Body of pancreas (tissue), 4 donors: ENCODE measurements at places on chromosomes 12 and 14. TPM values are rescaled to one million over a fixed set of nuclear protein-coding genes. Genes with fewer than 3 reads are reported as not detected.

- DNase-seq: no peak
Observed at GRCh38 chr14:20184181-20184580, 6.5 kb upstream of the OR11G2 start.

DNA sequence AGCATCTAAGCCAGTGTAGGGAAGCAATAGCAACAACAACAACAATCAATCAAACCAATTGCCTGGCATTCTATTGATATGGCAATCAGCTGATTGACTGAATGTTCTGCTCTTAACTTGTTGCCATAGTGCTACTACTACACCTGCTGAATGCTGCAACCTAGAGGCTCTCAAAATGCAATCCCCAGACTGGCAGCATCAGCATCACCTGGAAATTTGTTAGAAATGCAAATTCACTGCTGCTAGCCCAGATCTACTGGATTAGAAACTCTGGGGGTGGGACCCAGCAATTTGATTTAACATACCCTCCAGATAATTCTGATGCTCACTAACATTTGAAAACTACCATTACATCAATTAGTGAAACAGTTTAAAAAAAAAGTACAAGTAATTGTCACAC is 363.6 kb downstream of the SNAPC1 start:
- no peak for DNase-seq

DNA sequence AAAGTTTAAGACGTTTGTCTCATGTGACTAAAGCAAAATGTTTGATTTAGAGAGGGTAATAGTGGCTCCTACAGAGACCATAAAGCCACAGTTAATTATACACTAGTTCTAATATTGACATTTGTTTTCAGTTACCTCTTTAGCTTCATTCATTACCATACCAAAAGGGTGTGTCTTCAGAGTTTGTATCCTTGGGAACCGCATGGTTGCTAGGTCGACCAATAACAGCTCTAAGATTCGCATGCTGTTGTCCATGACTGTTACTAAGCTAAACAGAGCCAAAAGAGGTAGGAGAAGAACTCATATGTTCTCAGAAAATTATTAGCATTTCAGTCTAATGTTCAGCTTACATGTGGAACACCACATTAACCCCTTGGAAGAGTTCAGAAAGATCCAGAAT is 36.2 kb upstream of the ETNK1 start:
- peak; percentile 6 for DNase-seq

DNA sequence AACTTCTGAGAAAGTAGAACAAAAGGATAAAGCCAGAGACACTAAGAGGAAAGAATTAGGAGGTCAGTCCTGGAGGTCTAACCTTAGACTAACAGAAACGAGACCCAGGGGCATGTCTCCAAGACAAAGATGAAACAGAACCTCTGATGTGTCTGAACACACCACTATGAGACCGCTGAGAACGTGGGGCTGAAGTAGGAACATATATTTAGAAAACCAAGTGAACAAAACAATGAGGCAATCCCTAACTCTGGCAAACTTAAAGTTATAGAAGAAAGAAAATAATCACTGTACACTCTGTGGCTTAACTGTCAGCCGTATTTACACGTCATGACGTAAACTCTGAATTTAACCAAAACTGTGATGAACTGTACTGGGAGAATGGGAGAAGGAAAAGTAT is 17.9 kb downstream of the KCTD10 start:
- no peak for DNase-seq

DNA sequence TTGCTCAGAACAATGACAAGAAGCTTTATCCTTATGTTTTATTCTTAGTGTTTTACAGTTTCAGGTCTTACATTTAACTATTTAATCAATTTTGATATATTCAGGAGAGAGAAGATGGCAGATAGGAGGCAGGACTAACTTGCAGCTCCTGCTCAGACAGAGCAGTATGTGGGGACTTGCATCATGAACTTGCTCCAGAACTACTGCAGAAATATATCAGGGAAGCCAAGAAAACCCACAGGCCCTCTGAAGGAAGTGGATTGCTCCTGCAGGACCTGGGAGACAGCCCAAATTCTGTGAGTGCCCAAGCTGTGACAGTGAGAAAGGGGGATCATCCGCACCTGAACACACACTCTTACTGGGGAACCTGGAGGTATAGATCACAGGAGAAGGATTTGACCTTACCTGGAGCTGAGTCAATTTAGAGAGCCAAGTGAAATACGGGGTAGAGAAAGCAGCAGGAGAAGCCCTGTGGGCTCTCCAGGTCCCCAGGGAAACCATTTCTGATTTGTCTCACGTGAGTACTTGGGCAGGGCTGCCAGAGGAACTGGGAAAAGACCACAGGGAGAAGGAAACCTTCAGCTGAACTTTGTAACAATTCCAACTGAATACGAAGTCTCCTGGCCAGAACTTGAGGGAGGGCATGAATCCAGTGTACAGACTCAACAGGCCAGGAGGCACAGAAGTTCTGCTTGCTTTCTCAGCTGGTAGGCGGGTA is 28.9 kb upstream of the TSPAN8 start:
- DNase-seq: no peak

DNA sequence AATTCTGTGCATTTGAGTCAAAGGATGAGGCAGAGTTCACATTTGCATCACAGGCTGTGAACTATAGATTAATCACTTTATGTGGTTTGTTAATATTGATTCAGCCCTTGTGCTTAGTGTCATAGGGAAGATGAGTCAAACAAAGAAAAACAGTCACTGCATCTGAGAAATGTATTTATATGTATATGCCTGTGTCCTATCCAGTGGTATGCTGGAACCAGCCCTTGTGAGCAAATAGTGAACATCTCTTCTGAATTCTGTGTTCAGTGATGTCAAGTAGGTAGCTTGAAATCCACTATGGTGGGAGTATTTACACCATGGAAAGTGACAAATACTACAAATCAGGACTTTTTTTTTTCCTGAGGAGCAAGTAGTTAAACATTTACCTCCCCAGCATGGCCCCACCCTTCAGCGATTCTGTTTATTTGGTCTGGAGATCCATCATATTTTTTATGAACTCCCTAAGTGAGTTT is 128.5 kb downstream of the HMGA2 start:
- no peak for DNase-seq

DNA sequence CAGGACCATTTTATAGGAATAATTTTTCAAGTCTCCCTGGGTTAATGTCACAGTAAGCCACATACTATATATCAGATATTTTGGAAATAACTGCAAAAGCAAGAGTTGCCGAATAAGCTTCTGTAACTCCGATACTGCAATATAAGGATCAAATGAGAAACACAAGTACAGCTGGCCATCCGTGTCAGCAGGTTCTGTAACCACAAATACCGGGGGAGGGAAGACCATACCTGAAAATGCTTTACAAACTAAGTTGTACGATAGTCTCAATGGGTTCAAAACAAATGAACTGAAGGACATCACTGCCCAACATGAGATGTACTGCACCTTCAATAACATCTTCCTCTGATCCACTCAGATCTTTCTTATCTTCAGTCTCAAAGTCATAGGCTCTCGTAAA is 1.8 kb downstream of the SYCP3 start:
- no peak for DNase-seq

DNA sequence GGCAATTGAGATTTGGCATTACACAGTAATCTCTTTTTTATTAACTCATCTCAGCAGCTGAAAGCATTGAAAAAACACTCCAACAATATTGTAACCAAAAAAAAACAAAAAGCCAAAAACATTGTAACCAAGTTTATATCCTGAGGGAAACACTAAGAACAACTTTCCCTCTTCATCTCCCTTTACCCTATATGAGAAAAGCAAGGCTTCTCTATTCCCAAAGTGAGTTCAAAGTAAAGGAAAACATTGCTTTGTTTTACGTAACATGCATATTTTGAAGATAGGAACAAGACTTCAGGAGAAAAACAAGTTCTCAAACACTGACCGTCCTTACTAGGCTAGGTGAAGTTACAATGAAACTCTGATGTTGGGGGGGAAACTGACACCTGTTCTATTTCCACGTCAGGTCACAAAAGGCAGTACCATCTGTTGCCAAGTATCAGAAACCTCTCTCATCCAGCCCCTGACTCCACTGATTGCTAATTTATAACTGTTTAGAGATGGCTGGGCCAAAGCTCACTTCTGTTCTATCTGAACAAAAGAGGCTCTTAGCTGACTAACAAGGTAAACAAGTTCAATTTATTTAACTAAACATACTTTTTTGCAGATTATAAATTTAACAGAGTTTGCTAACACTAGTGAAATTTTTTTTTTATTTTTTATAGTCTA is 67.9 kb upstream of the PLXNC1 start:
- DNase-seq: no peak

GRCh38 chr12:20716985-20717384 is 21.9 kb downstream of the SLCO1C1 start:
- no peak for DNase-seq

DNA sequence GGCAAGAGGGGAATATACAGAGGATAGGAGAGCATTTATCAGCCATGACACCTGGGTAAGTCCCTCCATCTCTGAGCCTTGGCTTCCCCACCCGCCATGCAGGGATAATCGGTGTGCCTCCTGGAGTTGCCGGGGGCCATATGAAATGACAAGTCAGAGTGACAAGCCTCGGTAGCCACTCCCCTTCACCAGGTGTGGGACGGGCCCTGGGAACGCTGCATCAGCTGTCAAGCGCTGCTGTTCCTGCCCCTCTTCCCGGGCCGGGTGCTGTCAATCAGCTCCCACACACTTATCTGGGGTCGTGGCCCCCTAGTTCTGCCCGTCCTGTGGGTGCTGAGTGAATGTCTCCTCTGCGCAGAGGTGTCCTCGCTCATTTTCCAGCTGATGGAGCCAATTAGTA is 57.2 kb downstream of the MVK start:
- no peak for DNase-seq

- DNase-seq: no peak
Observed at GRCh38 chr12:132033627-132034026, 83.9 kb downstream of the EP400 start.

DNA sequence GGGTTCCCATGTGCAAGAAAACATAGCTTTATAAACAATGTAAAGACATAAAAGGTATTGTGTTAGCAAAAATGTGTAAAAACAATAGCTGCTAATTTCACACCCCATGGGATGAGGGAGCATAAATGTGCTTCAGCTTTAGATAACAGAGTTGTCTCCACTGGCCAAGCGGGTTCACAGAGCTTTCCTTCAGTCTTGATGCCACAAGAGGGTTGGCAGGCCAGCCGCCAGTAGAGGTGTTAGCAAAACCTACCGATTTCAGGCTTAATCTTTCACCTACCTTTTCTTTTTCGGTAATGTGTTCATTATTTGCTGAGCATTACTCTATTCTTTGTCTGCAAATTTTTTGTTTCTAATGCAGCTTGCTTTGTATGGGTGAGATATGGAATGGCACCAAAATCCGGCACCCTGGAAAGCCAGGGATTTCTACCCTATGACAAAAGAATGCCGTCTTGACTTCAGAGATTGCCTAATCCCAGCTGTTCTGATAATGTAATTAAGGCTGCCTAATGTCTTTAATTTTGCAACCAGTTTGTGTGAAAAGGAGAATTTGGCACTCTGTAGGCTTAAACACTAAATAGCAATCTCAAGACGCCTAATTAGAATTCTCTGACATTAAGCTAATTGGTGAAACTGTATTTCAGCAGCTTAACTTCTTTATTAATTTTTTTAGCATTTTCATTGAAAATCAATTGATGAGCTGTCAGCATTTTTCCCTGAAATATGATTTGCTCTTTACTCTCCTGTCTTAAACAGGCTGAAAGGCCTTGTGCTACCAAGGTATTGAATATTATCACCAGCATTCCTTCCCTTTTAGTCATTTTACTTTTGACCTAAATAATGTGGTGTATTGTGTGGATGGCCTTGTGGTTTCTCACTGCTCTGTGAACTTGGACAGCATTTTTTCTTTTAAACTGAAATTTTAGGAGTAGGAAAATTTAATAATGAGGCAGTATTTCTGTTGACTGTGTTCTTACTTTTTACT is 60.7 kb downstream of the POLR3B start:
- no peak for DNase-seq

GRCh38 chr14:95465358-95465757 is 51.1 kb downstream of the SYNE3 start:
- no peak for DNase-seq

DNA sequence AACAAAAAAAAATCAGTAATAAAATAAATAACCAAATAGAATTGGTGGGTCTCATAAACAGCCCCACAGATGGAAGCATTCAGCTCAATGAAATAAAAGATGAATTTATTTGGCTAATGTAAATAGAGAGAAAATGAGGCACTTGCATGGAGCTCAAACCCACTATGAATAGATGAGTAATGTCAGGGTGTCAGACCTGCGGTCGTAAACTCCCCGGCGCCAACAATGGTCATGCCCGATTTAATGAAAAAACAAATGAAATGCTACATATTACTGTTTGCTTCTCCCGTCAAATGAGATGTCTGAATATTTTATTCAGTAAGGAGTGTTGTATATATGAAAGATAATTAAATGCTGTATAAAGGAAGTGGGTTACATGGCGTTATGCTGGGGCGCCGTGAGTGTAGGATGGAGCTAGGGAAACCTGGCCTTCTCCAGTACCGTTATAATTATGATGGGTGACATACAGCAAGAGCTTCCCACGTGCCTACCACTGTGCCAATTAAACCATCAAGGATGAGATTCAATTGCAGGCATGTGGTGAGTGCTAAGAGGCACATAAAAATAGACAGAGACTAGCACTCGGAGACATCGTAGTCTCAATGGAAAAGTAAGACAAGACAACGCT is 648.1 kb downstream of the BCL11B start:
- no peak for DNase-seq

DNA sequence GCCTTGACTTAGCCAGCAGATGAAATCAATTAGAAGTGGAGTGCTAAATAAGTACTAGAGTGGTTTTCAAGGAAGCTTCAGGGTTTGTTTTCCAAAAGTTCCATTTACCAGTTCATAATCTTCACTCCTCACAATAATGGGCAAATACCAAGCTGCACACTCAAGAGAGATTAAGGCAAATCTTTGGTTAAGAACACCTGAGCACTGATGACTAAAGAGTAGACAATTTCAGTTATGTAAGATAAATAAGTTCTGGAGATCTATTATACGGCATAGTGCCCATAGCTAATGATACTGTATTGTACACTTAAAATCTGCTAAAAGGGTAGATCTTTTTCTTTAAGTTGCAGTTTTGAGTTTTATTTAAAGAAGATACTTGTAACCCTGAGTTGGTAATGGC is 125.0 kb downstream of the ARMH4 start:
- DNase-seq: no peak

DNA sequence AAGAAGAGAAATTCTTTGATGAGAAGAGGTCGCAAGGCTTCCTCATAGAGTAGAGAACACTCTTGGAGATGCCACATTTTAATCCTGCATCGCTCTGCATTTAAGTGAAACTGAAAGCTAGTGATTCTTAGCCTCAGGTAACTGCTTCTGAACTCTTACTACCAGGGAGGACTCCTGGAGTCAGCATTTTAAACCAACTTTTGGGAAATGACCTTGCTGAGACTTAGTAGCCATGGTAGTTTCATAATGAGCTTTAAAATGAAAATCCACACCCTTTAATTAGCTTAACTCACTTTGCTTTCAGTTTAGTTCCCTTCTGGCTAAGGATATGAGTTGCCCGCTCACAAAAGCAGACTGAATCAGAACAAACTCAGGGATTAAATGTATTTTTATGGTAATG is 80.3 kb downstream of the SYNE2 start:
- no peak for DNase-seq

Gene APOF
- total RNA-seq: not detected

Gene ERBB3
- total RNA-seq: 72.9 TPM

Gene PRH2
- total RNA-seq: not detected

Gene LRFN5
- 0.52 TPM for total RNA-seq
